ENCODE measurements at places on chromosomes 7 and 10.

DNA sequence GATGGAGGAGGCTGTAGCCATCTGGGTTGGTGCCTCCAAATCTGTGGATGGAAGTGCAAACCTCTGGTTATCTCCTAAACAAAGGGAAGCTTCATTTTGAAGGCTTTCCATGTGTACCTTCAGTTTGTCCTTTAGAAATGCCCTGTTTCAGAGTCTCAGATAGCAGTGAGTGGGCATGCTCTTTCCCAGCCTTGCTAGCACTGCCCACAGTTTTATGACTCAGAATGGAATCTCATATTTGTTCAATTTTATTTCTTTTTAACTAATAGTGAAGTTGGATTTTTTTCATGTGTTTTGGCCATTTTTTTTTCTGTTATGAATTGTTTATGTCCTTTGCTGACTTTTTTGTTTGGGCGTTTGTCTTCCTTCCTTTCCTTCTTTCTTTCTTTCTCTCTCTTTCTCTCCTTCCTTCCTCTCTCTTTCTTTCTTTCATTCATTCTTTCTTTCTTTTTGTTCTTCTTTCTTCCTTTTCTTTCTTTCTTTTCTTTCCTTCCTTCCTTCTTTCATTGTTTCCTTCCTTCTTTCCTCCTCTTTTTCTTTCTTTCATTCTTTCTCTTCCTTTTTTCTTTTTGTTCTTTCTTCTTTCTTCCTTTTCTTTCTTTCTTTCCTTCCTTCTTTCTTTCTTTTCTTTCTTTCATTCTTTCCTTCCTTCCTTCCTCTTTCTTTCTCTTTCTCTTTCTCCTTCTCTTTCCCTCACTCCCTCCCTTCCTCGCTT lies 25.6 kb downstream of the PRF1 start:
- no peak for DNase-seq

GRCh38 chr7:43537765-43538403 lies 45.0 kb upstream of the STK17A start:
- DNase-seq = no peak

DNA sequence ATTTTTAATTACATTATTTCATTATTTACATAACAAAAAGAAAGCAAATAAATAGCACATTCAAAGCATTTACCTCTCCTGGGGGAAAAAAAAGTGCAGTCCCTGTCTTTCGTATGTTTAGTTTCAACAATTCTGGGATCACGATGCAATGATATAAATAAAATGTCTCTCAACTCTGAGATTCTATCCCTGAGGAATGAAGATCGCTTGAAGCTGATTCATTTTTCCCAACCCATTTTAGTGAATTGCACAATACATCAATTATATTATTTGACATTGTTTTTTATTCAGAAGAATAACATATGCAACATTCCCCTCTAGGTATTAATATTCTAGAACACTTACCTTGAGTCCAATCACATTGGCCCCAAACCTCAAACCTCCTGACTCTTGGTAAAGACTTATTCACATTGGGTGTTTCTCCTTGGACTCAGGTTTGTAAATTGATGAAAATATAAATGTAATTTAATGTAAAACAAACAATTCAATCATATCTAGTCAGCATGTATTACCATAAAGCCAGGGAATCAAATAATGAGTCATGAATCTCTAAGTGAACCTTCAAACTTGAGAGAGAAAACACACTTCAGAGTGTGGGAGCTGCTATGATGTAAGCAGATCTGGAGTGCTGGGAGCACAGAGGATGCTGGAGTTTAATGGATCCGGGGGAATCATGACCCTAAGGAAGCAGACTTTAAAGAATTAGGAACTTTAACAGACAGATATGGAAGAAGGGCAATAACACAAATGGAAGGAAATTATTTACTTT lies 5.3 kb upstream of the SCIN start:
- DNase-seq = no peak

DNA sequence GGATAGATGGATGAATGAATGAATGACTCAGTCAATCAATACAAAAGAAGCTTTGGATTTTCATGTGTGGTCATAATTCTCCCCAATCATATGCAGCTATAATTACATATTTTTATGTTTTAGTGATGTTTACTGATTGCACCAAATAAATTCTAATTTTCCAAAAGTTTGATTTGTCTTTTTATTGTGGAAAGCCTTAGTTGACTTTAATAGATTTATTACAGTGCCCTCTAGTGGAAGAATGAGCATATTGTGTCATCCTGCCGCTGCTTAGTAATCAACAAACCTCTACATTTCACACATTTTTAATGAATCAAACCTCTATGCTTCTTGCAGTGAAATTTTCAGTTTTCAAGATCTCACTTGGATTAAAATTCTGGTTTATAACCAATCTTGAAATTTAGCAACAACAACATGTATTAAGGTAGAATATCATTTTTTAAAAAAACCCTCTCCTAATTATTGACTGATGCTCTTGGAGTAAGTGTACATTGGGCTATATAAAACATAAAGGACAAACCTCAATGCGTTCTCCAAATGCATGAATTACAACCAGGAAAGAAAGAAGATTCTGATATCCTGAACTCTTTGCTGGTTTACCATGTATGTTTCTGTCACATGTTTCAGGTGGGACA lies 55.6 kb upstream of the PNLIP start:
- DNase-seq = no peak

DNA sequence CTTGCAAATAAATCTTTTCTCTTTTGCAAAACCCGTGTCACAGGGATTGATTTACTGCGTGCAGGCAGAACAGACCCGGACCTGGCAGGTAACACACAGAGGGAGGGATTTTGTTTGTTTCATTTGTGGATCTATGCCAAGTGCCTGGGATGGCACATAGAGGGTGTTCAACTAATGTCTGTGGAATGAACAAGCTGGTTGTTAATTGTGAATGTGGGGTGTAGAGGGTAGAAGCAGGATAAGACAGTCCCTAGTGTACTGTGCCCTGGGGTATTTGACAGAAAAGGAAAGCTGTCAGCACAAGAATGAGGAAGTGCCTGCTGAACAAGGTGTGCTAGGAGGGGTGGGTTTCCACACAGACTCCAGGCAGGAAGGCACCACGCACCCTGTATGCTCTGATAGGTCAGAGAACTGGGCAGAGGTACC lies 331.8 kb downstream of the CALN1 start:
- DNase-seq = peak; percentile 31

DNA sequence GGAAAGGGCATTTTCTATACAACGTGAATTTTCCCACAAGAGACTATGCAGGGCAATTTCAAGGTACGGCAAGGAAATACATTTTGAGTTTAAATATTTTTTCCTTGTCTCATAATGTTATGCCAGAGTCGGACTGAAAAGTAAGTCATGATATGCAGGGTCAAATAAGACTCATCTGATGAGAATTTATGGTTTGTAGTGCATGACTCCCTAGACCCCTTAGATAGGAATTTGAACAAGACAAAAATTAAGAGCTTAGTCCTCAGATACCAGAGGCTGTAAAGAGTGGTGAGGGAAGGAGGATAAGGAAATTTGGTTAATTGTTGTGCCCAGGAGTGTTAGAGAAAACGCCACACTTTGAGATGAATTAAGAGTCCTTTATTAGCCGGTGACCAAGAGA lies 616.6 kb downstream of the XPNPEP1 start:
- DNase-seq = no peak

- DNase-seq = no peak
Observed at GRCh38 chr10:78353636-78354035, 320.0 kb downstream of the RPS24 start.

DNA sequence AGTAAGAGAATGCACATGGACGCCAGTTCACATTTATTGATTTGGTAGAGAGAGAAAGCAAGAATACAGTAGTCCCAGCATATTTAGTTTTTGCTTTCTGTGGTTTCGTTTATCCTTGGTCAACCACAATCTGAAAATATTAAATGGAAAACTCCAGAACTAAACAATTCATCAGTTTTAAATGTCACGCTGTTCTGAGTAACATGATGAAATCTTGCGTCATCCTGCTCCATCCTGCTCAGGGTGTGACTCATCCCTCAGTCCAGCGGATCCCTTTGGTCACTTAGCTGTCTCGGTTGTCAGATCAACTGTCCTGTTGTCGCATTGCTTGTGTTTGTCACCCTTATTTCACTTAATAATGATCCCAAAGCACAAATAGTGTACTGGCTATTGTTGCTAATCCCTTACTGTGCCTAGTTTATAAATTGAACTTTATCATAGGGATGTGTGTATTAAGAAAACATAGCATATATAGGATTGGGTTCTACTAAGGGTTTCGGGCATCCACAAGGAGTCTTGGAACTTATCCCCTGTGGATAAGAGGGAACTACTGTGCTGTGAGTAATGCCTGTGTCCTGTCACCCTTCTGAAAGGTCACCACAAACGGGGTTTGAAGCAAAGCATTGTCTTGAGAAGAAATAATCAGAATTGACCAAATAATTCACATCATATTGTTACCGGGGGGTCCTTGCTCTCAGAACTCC lies 73.6 kb downstream of the OTUD1 start:
- no peak for DNase-seq

DNA sequence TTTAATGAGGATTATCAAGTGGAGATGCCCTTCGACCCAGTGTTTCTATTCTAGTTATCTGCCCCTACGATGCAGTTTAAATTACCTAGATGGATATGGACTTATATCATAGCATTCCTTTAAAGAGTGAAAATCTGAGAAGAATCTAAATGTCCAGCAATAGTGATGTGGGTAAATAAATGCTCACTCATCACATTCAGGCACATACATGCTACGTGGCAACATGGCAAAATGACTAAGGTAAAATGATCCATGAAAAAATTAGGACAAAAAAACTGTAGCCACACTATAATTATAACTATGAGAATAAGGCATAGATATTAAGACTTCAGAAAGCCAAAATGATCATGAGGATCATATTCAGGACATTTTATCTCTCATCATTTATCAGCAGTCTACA lies 82.4 kb upstream of the PDE1C start:
- no peak for DNase-seq

- DNase-seq = peak; percentile 36
Observed at GRCh38 chr7:47327698-47328391, 254.1 kb downstream of the TNS3 start.

GRCh38 chr10:69367469-69367868 lies 49.2 kb downstream of the TACR2 start:
- DNase-seq = no peak

DNA sequence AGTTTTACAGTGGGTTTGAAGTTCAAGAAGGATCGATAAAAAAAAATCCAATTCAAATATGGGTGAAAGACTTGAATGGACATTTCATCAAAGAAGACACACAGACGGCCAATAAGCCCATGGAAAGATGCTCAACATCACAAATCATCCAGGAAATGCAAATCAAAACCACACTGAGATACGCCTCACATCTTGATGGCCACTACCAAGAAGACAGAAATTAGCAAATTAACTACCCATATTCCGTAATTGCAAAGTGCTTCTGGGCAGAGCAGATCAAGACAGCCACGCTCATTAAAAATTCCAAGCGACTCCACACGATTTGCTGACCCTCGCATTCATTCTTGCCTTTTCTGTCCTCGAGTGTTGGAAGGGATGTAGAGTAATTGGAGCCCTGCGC lies 34.1 kb upstream of the PPP2R2D start:
- no peak for DNase-seq

GRCh38 chr7:17293481-17293880 lies 5.0 kb upstream of the AHR start:
- DNase-seq = no peak

DNA sequence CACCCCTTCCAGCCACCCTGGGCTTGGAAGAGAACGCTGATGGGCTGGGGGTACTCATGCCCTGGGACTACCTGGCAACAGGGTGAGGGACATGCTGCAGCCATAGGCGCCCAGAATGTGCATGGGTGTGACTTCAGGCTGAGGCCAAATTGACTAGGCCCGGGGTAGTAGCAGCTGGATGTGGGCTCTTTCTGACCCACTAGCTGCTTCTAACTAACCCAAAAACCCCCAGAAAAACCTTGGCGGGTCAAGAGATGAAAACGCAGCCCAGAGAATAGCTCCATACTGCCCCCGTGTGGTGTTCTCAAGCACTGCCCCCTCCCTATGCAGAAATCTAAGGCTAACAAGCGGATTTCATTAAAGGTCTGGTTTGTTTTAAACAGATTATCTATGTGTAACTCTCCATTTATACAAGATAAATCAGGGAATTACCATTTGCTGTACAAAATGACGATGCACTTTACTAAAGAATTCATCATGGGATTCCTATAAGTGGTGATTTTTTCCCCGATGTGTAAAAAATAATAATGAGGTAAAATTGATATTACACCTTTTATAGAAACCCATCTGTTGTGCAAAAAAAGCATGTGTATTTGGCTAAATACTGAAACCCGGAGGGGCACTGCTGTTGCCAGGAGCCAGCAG lies 4.2 kb downstream of the SMARCD3 start:
- DNase-seq = no peak

GRCh38 chr10:97612386-97612785 lies 20.9 kb downstream of the MORN4 start:
- DNase-seq = peak; percentile 27

DNA sequence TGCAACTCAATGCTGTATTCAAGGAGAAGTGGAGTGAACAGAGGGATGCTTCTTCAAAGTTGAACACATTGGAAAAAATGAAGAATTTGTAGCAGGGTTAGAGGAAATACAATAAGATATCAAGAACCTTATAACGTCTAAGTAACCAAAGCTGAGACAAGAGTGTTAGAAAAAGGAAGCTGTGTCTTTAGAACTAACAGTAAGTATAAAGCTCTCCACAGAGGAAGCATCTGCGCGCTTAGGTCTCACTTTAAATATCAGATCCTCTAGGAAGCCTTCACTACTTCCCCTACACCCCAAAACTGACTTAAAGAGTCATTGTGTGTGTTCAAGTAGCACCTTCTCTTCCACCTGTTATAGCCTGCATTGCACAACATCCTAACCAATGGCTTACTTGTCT lies 43.0 kb downstream of the CH25H start:
- DNase-seq = no peak

- no peak for DNase-seq
Observed at GRCh38 chr10:62075414-62075813, 173.9 kb downstream of the ARID5B start.

- DNase-seq = no peak
Observed at GRCh38 chr7:24877790-24878311, 102.1 kb downstream of the OSBPL3 start.

GRCh38 chr10:100786591-100786990 lies 41.2 kb downstream of the PAX2 start:
- no peak for DNase-seq

- no peak for DNase-seq
Observed at GRCh38 chr7:21367537-21367936, 60.3 kb upstream of the SP4 start.

GRCh38 chr10:98208925-98209324 lies 59.1 kb downstream of the LOXL4 start:
- no peak for DNase-seq

DNA sequence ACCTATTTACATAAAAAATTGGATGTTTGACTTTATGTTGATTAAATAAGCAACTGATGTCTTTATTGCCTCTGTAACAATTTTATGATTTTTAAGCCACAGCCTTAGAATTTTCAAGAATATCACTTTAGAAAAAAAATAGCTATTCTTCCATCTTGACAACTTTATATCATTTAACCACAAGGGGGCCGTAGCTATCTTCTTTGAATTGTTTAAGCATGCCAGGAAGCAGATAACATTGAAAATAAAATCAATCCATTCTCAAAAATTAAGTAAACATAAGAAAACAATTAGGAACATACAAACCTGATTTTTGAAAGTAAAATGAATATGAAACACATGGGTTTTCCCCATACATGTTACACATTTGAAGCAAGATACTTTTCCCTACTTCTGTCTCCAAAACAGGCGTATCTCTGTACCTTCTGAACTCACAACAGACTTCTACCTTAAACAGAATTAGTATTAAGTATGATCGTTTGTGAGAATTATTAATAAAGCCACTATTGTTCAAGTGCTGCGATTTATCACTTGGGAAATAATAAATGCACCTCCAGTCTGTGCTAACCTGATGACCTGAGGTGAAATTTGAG lies 209.0 kb downstream of the CACNA2D1 start:
- no peak for DNase-seq

All from H1 (cell line).